ENCODE measurements at places on chromosomes 5 and 9.

DNA sequence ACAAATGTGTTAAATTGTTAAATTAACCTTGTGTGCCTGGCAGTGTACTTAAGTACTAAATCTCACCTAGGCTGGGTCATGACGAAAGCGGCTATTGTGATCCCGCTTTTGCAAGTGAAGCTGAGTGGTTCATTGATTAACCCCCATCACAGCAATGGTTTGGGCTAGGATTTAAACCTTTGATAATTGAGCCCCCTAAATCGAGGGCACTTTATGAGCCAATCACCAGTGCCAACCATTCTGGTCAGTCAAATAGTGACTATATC lies 22.8 kb downstream of the HNRNPK start:
- no peak for DNase-seq

DNA sequence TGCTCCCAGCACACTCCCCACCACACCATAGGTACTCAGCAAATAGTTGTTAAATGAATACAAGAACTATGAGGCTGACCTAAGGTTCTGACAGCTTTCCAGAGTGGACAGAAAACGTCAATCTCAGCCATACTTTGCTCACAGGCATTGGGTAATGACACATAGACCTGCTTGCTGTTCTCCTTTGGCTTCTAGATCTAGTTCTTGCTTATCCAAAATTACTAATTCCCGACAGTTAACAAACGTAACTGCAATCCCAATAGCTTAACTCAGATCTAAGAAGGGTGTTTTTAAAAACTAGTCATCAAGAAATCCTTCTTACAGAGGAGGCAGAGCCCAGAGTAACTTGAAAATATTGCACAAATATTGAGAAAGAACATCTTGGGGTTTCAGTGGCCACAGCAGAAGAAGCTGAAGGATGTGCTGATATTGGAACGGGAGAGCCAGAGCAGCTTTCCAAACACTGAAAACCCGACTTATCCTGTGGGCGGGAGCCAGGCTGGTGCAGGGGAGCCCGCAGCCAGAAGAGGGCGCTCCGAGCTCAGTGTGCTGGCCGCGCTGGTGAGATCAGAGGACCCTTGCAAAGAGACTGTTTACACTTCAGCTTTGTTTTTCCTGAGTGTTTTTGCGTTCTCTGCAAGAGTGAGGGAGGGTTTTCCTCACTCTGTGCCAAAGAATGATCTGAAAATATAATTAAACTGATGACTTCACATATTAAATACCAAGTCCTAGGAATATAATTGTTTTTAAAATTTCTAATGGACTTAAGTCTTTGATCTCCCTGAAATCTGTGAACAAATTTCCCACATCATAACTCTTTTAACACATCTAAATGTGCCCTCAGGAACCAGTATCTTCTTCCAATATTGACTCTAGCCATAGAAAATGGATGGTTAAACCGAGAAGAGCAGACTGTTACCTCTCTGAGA lies 30.3 kb downstream of the FGF1 start:
- peak; percentile 33 for DNase-seq

GRCh38 chr5:36778336-36778735 lies 98.2 kb upstream of the NIPBL start:
- no peak for DNase-seq

DNA sequence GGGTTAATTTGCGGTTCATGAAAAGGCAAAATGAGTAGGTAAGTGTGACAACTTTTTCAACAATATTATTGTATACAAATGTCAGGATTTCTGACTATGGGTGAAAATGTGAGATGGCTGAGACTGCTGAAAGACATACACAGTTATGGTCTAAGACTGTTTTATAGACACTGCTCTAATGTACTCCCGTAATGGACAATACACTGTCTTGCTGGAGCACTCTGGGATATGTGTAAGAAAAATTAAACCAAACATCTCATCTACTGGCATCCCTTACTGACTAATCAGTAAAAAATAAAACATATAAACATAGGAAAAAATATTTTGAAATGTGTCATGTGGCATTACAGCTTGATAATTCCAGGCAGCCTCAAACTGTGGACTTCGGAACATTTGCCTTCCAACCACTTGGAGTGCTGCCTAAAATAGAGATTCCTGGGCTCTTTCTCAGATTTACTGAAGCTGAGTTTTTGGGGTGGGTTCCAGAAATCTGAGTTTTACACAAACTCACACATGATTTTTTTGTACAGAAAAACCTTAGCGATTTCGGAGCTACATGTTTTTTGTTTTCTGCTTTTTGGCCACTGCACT lies 233.9 kb upstream of the TBCA start:
- no peak for DNase-seq

DNA sequence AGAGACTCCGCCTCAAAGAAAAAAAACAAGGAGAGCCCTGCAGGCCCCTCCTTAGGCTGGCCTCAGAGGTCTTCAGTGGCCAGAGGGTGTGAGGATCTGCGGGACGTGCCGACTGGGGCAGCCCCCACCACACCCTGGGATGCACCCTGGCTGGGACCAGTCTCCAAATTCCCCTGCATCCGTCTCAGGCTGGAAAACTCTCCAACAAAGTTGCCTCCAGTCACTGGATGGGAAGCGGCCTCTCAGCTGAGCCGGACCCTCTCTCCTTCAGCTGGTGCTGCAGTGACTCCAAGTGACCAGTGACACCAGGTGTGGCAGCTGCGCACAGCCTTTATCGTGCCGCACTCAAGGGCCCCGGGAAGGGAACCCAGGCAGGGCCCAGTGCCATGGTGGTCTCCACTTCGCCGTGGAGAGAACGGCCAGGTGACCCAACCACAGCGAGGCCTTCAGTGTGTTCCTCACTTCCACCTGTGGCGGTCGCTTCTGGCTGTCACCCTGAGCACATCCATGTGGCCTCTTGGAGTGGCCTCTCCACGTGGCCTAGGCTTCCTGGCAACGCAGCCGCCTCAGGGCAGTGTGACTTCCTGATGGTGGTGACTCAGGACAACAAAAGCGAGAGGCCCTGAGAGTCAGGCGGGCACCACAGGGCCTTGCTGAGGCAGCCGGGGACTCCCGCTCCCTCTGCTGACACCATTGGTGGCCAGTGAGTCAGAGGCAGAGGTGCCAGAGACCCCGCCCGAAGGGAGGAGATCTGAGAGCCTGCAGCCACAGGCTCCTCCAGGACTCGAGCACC lies 19.3 kb upstream of the CAMSAP1 start:
- no peak for DNase-seq

- DNase-seq, result no peak
These were observed 432.6 kb downstream of the CDH18 start for GRCh38 chr5:19555436-19555835.

DNA sequence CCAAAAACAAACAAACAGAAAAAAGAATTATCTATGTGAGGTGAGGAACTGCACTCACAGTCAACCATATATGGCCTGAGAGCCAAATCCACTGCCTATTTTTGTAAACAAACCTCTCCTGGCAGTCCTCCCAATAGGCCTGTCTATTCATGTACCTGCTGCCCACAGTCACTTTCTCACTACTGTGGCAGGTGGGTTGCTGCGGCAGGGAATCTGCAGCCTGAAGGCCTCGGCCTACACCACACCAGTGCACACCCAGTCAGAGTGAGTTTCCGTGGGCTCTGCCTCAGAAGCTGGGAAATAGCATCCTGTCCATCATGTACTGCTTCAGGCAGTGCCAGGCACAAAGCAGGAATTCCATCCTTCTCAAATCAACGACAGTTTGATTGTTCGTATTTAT lies 82.3 kb downstream of the SPTLC1 start:
- no peak for DNase-seq

GRCh38 chr5:126543660-126544059 lies 51.4 kb downstream of the ALDH7A1 start:
- no peak for DNase-seq

GRCh38 chr9:96025995-96026602 lies 150.6 kb downstream of the ERCC6L2 start:
- DNase-seq, result no peak

DNA sequence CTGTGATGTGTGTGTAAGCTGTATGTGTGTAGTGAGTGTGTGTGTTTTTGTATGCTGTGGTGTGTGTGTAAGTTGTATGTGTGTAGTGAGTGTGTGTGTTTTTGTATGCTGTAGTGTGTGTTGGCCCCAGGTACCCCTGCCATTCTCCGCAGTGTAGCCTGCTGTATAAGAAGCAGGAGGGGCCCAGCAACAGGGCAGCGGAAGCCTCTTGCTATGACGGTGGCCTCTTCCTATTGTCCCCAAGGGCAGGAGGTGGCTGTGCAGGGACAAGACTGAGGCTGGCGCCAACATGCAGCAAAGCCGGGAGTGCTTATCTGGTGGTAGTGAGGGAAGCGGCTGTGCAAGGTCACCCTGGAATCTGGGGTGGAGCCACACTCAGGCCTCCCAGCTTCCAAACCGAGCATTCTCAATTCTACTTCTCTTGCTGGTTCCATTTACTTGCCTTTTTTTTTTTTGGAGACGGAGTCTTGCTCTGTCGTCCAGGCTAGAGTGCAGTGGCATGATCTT lies 5.1 kb downstream of the SPAAR start:
- DNase-seq, result peak; percentile 8

GRCh38 chr9:98997604-98998003 lies 53.9 kb downstream of the COL15A1 start:
- DNase-seq, result no peak

DNA sequence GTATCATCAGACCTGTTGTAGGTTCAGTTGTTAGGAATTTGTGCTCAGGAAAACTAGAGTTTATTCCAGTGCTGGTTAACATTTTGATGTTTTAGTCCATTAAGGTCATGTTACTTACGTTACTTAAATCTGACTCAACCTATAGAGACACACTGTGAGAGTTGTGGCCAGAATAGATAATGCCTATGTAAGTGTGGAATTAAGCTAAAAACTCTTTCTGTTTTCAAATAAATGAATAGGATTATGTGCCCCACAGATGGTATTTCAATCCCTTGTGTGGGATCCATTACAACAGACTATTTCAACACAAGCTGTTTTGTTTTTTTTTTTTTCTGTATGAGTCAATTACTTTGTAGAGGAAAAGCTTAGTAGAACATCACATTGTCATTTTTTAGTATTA lies 68.1 kb downstream of the MEGF10 start:
- DNase-seq, result no peak

DNA sequence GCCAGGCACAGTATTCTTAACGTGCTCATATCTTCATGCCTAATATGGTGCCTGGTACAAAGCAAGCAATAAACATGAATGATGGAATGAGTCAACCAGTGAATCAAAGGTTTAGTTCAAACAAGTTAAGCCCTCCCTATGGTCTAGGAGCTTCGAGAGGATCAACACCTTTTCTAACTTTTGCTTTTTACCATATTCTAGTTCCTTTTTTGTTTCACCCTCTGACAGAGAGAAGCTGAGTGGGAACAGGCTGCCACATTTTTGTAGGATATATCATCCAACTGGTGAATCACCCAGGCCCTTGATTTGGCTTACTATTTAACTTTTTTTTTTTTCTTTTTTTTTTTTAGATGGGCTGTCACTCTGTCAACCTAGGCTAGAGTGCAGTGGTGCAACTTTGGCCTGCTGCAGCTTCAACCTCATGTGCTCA lies 39.3 kb upstream of the TNC start:
- DNase-seq, result no peak

GRCh38 chr5:55306641-55307382 lies 682 bp downstream of the DHX29 start:
- no peak for DNase-seq

DNA sequence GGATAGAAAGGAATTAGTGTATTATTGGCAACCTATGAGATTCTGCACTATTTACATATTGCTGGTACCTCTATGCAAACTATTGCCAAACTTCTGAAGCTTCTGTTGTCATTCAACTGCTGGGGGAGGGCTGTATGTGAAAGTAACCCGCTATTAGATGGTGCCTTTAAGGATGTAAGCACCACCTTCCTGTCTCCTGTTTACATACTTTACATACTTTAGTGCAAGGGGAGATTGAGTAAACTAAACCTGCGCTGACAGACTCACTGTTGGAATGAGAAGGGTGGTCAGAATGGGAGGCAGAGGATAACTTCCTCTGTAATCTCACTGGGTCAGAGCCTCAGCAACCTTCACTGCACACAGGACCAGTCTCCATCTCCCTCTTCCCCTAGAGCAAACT lies 123.8 kb downstream of the NR3C1 start:
- no peak for DNase-seq

GRCh38 chr5:78912085-78912771 lies 72.9 kb downstream of the ARSB start:
- no peak for DNase-seq

DNA sequence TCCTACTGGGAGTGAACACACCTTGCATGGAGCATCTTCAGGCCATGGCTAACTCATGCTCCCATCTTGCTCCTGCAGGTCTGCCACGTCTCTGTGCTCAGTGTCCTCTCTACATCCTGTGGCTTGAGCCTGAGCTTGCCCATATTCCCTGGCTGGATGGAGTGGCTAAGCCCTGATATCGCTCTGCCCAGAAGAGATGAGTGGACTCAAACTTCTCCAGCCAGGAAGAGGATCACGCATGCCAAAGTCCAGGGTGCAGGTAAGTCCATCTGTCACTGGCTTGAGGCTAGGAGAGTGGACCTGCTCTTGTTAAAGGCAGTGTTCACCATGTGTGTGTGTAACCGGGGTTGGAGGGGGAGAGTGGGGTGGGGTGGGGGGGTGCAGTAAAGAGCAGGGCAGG lies 1.6 kb upstream of the RGS3 start:
- DNase-seq, result no peak

GRCh38 chr5:54965806-54966205 lies 19.6 kb downstream of the ESM1 start:
- no peak for DNase-seq

- DNase-seq, result no peak
These were observed 9.0 kb downstream of the GPX3 start for GRCh38 chr5:151029179-151030055.

DNA sequence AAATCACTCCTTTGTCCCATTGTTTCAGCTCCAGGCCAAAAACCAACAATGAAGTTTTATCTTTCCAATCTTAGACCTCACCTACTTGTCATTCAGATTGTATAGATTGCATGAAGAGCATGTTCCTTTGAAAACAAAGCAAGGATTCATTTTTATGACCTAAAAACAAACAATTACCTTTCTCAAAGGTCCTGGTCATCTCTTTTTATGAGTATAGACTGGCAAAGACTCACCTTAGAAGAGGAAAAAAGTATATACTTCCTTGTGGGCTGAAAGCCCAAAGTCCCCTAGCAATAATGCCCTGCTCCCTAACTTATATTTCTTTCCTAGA lies 28.4 kb upstream of the TLE1 start:
- no peak for DNase-seq

DNA sequence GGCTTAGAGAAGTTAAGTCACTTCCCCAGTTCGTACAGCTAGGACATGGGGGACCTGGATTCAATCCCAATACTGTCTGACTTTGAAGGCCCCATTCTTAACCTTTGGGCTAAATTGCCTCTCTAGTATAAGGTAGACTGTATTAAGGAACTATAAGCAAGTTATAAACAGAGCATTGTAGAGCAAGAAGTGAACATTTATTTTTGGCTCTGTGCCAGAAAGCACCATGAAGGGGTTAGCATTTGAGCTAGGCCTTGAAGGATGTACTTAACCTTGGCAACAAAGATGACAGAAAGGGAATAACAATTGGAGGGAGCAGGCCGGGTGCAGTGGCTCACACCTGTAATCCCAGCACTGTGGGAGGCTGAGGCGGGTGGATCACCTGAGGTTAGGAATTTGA lies 32.8 kb downstream of the GALNT10 start:
- no peak for DNase-seq

GRCh38 chr5:1090538-1090937 lies 21.3 kb downstream of the SLC12A7 start:
- no peak for DNase-seq
